H7 (cell line): ENCODE measurements at places on chromosomes 7 and 10. TPM values are rescaled to one million over a fixed set of nuclear protein-coding genes. Genes with fewer than 3 reads are reported as not detected.

OR13A1 gene
- total RNA-seq = not detected in 2 replicates

AOAH gene
- total RNA-seq = 0.21 TPM in 1 of 2 replicates, not detected in the other

GNAT3 gene
- not detected in 2 replicates for total RNA-seq

PIK3CG gene
- total RNA-seq = 0.03 TPM in 1 of 2 replicates, not detected in the other

CLRN3 gene
- total RNA-seq = not detected in 2 replicates

STEAP2 gene
- total RNA-seq = 8.8 and 15.1 TPM in 2 replicates

DYDC2 gene
- total RNA-seq = 0.97 and 1.1 TPM in 2 replicates

FAM25G gene
- not detected in 2 replicates for total RNA-seq

ASZ1 gene
- not detected in 2 replicates for total RNA-seq

SHTN1 gene
- total RNA-seq = 5.1 and 8.5 TPM in 2 replicates

HTR5A gene
- not detected in 2 replicates for total RNA-seq

PRR15 gene
- 11.7 and 12.3 TPM in 2 replicates for total RNA-seq

GSTO2 gene
- total RNA-seq = 15.2 and 20.6 TPM in 2 replicates

OR2A5 gene
- not detected in 2 replicates for total RNA-seq

ZNF853 gene
- 6.4 and 6.5 TPM in 2 replicates for total RNA-seq

TMEM140 gene
- not detected in 2 replicates for total RNA-seq

TMUB1 gene
- 67.4 and 73.4 TPM in 2 replicates for total RNA-seq

FGF8 gene
- total RNA-seq = 43.0 and 59.8 TPM in 2 replicates

PHKG1 gene
- total RNA-seq = 0.14 and 0.59 TPM in 2 replicates

INSYN2A gene
- total RNA-seq = 0.07 TPM in 1 of 2 replicates, not detected in the other

DPP6 gene
- 1.1 and 1.6 TPM in 2 replicates for total RNA-seq

CYP3A7 gene
- not detected in 2 replicates for total RNA-seq

PDK4 gene
- total RNA-seq = 0.59 and 0.62 TPM in 2 replicates

HSPA14 gene
- total RNA-seq = 18.5 and 24.0 TPM in 2 replicates

SPDYE16 gene
- not detected in 2 replicates for total RNA-seq

SFRP4 gene
- total RNA-seq = not detected in 2 replicates

ZNF32 gene
- 24.8 and 27.5 TPM in 2 replicates for total RNA-seq
